ENCODE measurements at places on chromosomes 16 and 17. TPM values are rescaled to one million over a fixed set of nuclear protein-coding genes. Genes with fewer than 3 reads are reported as not detected.

DNA sequence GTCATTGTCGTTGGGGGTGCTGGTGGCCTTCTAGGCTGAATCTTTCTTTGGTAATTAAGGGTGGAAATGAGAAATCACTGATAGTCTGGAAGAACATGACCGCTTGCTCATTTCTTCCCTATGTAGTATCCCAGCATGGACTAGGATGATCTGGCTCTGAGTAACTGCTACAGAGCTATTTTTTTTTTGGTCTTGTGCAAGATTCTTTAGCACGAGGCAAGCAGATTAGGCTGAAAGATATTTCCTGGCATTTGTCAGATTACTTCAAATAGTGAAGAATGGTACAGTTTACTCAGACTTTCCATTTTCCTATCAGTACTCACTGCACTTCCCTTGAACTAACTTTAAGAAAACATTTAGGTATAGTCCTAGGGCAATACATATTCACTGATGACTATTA lies 89.0 kb downstream of the SYCE1L start:
- no peak for DNase-seq

The SLFN14 gene
- not detected for total RNA-seq

The ABCC12 gene
- total RNA-seq = not detected

GRCh38 chr17:15006421-15007128 lies 258.6 kb downstream of the PMP22 start:
- no peak for DNase-seq

DNA sequence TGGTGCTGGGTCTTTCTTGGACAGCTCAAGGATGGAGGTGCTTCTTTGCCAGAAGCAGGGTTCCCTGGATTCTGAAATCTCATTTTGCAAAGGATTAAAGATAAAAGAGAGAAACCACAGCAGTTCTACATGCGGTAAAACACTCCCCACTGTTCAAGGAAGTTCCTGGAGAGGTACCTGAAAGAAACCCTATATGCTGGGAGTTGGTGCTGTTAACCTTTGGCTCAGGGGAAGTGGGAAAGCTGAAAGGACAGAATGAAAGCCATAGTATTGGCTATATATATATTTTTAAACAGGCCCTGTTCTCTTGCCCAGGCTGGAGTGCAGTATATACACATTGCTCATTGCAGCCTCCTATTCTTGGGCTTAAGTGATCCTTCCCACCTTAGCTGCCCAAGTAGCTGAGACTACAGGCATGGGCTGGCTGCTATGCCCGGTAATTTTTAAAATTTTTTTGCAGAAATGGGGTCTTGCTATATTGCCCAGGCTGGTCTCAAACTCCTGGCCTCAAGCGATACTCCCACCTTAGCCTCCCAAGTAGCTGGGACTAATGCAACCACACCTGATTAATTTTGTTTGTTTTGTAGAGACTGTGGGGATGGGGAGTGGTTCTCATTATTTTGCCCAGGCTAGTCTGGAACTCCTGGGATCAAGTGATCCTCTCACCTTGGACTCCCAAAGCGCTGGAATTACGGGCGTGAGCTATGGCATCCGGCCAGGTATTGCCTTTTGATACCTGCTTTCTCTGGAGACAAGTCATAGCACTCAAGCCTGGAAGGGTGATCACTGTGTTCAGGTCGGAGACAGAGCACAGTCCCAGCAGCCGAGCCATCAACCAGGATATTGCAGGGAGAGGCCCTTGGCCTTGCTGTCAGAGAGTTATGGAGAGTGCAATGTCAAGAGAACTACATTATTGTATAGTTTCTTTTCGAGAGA lies 55.2 kb downstream of the MSI2 start:
- no peak for DNase-seq

GRCh38 chr17:2406903-2407790 lies 6.3 kb upstream of the MNT start:
- DNase-seq = peak; percentile 82

- DNase-seq = peak; percentile 52
These were observed 129.7 kb upstream of the CHMP6 start for GRCh38 chr17:80861892-80862291.

The CDH8 gene
- total RNA-seq = 2.8 TPM

GRCh38 chr17:9158544-9159452 lies 137.5 kb downstream of the NTN1 start:
- no peak for DNase-seq

GRCh38 chr17:13513039-13513405 lies 88.7 kb downstream of the HS3ST3A1 start:
- no peak for DNase-seq

- DNase-seq = no peak
These were observed 11.8 kb upstream of the CDC42EP4 start for GRCh38 chr17:73323409-73324159.

The MYH3 gene
- total RNA-seq = 3.2 TPM

- DNase-seq = no peak
These were observed 7.4 kb downstream of the PRKCA start for GRCh38 chr17:66309793-66310192.

- DNase-seq = no peak
These were observed 32.7 kb downstream of the ZZEF1 start for GRCh38 chr17:4110152-4110551.

DNA sequence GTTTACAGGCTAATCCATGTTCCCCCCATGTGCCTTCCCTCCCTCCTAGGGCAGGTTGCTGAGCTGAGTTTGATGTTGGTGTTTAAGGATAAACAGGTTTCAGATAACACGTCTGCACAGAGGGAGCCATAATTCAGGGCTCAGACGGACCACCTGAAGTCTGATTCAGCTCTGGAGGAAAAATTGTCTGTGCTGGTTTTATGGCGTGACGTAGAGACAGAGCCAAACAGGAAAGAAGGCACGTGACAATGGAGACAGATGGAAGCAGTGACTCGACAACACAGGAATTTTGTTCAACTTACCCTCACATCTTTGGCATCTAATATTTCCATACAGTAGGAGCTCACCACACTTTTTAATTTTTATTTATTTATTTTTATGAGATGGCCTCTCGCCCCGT lies 10.7 kb upstream of the USP10 start:
- DNase-seq = no peak

The TMEM94 gene
- total RNA-seq = 45.6 TPM

- no peak for DNase-seq
These were observed 11.6 kb upstream of the RNF213 start for GRCh38 chr17:80248894-80249710.

GRCh38 chr17:77802811-77803220 lies 155.7 kb upstream of the TNRC6C start:
- peak; percentile 43 for DNase-seq

- no peak for DNase-seq
These were observed 13.7 kb downstream of the CIBAR2 start for GRCh38 chr16:85098565-85098964.

The GPR179 gene
- total RNA-seq = 0.56 TPM

DNA sequence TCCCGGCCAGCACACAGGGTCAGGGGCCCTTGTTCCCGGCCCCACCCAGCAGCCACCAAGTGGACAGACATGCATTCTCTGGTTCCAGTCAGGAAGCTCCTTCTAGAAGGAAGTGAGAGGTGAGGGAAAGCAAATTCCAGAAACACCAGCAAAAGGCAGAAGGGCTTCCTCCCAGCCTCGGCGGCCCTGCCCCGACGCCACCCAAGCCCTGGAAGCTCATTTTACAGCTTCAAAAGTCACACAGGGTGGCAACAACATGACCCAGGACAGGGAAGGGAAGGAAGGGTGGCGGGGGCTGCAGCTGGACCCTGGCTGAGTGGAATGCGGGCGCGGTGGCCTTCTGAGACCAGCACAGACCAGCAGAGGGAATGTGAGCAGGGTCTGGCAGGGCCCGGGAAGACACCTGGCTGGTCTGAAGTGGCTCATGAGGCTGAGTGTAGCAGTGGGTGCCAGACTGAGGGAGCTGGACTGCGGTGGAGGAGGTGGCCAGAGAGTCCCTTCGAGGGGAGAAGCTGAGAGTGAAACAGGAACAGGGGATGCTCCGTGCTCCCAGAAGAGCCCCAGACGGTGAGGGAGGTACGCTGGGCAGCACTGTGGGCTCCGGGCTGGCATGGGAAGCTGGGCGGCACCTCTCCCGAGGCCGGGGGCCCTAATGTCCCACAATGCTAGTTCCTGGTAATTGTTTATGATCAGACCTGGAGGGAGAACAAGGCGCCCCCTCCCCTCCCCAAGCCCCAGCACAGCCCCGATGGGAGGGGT lies 1.9 kb upstream of the UNC13D start:
- no peak for DNase-seq

The MYADML2 gene
- total RNA-seq = not detected

- DNase-seq = no peak
These were observed 61.5 kb downstream of the DHRS7C start for GRCh38 chr17:9729735-9730420.

- no peak for DNase-seq
These were observed 185.3 kb downstream of the CBLN1 start for GRCh38 chr16:49096176-49096945.

The SPN gene
- not detected for total RNA-seq

The MT4 gene
- not detected for total RNA-seq

The PDILT gene
- total RNA-seq = not detected

The NRN1L gene
- not detected for total RNA-seq

- no peak for DNase-seq
These were observed 23.6 kb downstream of the SEZ6 start for GRCh38 chr17:28982131-28982793.

The TSR1 gene
- total RNA-seq = 21.1 TPM

GRCh38 chr17:82298538-82299421 lies 18.6 kb downstream of the CD7 start:
- DNase-seq = no peak

GRCh38 chr16:79801646-79802045 lies 201.1 kb upstream of the MAF start:
- DNase-seq = no peak

The DNAAF8 gene
- 2.2 TPM for total RNA-seq

DNA sequence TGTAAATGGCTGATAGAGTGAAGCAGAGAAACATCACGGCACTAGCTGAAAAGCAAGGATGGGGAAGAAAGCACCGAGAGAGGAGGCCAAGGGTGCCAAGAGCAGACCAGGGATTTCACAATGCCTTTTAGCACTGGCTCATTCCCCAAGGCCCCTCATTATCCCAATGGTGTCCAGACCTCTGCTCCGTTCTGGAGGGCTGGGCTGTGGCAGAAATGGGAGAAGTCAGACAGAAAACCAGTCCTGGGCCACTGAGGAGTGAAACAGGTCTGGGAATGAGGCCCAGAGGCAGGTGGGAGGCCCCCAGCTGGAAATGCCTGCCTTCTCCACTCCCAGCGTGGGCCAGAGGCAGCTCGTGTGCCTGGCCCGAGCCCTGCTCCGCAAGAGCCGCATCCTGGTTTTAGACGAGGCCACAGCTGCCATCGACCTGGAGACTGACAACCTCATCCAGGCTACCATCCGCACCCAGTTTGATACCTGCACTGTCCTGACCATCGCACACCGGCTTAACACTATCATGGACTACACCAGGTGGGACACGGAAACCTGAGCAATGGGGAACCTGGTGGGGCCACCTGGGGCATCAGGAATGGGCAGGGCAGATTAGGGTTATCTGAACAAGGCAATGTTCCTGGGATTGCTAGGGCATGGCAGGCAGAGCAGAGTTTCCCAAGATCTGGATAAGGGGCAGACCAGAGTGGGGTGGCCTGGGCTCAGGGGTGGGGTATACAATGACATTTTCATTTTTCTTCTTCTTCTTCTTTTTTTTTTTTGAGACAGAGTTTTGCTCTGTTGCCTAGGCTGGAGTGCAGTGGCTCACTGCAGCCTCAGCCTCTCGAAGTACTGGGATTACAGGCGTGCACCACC lies 20.3 kb downstream of the ANKRD40 start:
- no peak for DNase-seq

The LHX1 gene
- not detected for total RNA-seq

DNA sequence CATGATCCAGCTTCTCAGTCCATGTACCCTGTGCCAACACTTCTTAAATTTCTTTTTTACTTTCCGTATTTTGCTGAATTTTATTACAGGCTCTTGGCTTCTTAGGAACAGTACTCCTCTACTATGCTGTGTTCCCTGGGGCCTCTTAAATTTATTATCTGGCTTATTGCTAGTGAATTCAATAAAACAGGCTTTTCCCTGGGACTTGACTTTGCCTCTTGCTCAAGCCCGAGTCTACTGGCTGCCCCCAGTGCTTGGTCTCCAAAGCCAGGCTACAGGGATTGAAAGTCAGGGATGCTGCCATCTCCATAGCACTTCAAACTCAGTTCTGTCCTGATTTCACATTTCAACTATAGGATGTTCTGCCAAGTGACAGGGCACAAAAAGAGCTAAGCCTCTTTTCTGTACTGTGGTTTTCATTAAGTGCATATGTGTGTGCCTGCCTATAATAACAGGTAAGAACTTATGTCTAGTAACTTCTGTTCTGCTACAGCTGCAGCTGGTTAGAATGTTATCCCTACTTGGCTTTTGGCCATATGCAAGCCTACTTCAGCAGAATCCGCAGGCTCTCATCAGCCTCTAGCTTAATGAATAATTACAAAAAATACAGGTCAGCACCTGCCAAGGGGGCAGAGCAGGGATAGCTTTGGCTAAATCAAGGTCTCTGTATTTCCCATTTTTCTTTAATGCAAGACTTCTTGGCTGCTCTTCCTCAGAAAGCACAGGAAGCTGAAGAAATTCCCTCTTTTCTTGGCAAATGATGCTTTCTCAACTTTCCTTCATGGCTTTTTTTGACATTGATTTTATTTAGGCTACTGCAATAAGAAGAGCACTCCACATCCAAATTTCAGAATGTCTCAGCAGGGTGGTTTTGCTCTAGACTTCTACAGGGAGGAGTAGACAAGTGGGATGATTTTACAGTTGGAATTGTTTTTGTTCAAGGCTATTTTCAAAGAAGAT lies 8.2 kb downstream of the FAM20A start:
- no peak for DNase-seq

DNA sequence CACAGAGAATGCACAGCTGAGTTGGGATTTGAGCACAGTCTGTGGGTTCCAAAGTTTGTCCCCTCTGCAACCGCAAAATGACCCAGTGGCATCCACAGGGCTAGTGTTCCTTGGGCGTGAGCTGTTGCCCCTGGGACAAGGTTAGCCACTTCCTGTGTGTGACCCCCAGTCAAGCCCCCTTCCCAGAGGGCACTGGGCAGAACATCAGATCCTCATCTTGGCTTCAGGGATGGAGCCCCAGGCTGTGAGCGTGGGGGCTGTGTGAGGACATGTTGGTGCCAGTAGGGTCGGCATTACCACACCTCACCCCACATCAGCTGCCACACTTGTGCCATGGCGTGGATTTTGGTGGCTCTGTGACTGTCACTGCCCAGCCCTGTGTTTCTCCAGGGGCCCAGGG lies 55.3 kb downstream of the USP22 start:
- DNase-seq = no peak

GRCh38 chr17:7479213-7480088 lies at the start of gene ZBTB4:
Gene ZBTB4, minus strand, starts transcription at chr17:7479631. Its CDS starts 12,830 bp downstream, at chr17:7466801.
- no peak for DNase-seq

GRCh38 chr17:49061524-49061943 lies 64.3 kb downstream of the IGF2BP1 start:
- no peak for DNase-seq

- peak; percentile 49 for DNase-seq
These were observed 17.1 kb upstream of the CLEC18A start for GRCh38 chr16:69934044-69934443.

- DNase-seq = no peak
These were observed 77.5 kb downstream of the ZNF423 start for GRCh38 chr16:49778202-49778930.

DNA sequence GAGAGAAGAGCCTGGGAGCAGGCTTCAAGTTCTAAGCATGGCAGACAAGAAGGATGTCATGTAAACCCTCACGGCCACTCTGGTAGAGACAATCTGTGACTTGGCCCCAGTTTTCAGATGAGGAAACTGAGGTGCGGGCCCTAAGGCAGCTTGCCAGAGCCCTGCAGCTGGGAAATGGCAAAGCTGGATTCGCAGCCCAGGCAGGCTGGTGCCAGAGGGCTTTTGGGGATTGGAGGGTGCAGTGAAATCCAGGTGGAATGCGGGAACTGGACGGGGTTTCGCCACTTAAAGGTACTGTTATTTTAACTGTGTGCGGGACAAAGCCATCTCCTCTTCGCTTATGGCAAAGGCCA lies 477 bp upstream of the OSGIN1 start:
- DNase-seq = no peak
